ENCODE measurements at places on chromosomes 7 and 10.

GRCh38 chr10:37734971-37735370 is 122.4 kb downstream of the ZNF248 start:
- no peak for DNase-seq

- DNase-seq: no peak
Observed at GRCh38 chr7:33792041-33792440, 113.3 kb upstream of the BMPER start.

- no peak for DNase-seq
Observed at GRCh38 chr7:80277434-80278427, 143.1 kb downstream of the GNAI1 start.

GRCh38 chr10:52568309-52568708 is 204.3 kb downstream of the MBL2 start:
- no peak for DNase-seq

DNA sequence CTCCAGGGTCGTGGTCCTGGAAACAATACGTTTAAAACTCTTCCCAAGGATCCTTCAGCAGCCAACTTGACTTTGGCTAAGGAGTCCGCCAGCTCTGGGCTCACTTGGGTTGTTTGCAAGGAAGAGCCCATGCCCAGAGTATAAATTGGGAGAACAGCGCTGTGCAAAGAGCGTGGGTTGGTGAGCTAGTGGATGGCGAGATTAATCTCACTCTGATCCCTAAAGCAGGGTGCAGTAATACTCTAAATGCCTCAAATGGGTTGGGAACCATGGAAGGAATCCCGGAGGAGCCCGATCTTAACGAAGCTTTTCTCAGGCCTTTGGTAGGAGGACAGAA is 495 bp upstream of the SDHAF3 start:
- no peak for DNase-seq

DNA sequence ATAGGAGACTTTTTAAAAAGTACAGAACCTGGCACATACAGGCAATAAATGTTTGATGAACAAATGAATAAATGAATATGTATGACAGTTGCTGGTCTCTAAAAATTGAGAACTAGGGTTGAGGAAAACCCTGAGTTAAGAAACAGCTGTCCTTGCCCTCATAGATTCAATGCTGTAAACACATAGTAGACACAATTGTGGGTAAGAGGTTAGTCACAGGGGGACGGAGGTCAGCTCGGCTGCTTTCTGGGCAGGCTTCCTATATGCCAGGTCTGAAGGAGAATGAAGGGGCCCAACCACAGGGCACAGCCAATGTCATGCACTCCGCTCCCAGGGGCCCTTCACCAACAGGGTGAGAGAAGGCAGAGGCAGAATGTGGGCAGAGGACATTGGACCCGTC is 143.3 kb upstream of the RSU1 start:
- no peak for DNase-seq

GRCh38 chr10:96082748-96083147 is 39.4 kb downstream of the CCNJ start:
- DNase-seq: no peak

- DNase-seq: no peak
Observed at GRCh38 chr10:118516716-118517115, 78.7 kb downstream of the PRLHR start.

GRCh38 chr10:123027861-123028260 is 19.1 kb downstream of the ACADSB start:
- no peak for DNase-seq

GRCh38 chr10:133258066-133258817 is 18.4 kb downstream of the ADAM8 start:
- no peak for DNase-seq

- DNase-seq: peak; percentile 61
Observed at GRCh38 chr7:95687759-95688343, 84.5 kb upstream of the DYNC1I1 start.

GRCh38 chr10:26448706-26449435 is 10.7 kb downstream of the APBB1IP start:
- DNase-seq: peak; percentile 15

GRCh38 chr7:26186364-26187311 is 13.9 kb downstream of the HNRNPA2B1 start:
- DNase-seq: no peak

DNA sequence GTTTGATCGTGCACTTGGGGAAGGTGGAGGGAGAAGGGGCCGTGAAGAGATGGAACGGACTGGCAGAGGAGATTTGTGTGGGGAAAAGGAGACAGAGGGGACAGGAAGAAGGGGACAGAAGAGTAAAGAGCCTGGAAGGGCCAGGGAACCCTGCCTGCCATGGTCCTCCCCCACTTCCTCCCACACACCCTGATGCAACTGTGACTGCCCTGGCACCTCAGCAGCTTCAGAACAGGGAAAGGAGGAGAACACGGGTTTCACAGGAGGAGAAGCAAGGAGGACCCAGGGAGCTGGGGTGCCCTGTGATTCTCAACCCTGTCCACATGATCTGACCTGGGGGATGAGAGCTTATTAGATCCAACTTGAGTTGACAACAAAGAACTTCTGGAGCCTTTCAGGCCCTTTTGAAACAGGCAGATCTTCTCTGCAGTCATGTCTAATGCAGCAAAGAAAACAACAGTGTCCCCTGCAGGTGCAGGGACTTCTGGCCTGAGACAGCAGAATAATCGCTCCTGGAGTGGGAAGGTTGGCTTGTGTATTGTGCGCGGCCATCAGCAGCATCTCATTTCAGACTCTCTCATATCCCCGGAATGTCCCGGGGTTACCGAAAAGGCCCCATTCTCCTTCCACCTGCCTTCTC is 421.6 kb downstream of the PAXIP1 start:
- no peak for DNase-seq

- DNase-seq: peak; percentile 47
Observed at GRCh38 chr10:73965890-73966768, 31.8 kb upstream of the VCL start.

DNA sequence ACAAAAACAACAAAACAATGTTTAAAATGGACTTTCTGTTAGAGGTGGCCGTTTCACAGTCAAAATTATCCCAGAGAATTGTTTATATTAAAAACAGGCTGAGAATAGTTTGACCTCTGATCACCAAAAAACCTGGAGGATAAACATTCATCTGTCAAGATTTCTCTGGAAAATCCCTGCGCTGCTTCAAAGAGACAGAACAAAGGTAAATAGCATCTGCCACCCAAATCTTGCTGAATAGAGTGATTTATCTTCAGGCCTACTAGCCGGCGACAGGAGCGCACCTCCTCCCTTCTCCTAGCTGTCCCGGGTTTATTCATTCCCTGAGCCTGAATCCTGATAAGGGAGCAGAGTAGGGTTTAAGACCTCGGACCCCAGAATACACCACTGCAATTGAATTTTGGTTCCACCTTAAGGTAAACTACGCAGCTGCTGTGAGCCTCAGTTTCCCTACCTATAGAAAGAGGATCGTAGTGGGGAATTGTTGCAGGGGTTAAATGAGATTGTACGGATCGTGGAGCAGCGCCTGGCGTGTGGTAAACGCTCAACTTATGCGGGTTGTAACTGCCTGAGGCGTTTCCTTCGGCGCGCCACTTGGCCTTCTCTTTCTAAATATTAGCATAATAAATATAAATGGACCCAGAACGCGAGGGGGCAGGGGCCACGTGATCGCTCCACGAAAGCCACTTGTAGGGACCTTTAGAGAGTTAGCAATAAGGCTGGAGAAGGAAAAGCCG is 498 bp upstream of the ST7 start:
- DNase-seq: peak; percentile 33

DNA sequence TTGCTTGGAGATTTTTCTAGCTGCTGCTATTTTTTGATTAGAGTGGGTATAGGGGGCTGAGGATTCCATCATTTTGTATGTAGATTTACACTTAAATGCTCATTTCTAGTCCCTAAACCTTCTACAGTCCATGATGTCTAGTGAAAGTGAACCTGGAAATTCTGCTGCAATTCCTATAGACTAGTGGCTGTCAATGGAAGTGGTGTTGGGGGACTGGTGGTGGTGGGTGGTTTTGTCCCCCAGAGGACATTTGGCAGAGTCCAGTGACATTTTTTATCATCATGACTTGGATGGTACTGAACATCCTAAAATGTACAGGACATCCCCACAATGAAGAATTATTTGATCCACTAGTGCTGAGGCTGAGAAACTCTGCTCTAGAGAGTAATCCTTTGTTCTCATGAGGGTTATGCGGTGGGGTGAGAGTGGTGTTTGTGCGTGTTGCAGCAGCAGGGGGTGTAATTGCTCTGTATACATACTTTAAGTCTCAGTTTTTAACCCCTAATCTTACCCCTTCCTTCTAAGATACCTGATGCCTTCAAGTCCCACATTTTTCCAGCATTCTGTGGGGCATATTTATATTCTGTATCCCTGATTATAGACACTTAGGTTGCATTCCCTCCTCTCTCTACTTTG is 35.0 kb downstream of the KIF11 start:
- no peak for DNase-seq

- DNase-seq: no peak
Observed at GRCh38 chr10:70858759-70859158, 29.6 kb downstream of the PCBD1 start.

GRCh38 chr10:122374859-122375678 is 561 bp downstream of the PLEKHA1 start:
- DNase-seq: peak; percentile 59

GRCh38 chr10:30542001-30542894 is 87.3 kb downstream of the LYZL2 start:
- no peak for DNase-seq

- DNase-seq: no peak
Observed at GRCh38 chr7:46626261-46626660, 705.2 kb upstream of the IGFBP3 start.

DNA sequence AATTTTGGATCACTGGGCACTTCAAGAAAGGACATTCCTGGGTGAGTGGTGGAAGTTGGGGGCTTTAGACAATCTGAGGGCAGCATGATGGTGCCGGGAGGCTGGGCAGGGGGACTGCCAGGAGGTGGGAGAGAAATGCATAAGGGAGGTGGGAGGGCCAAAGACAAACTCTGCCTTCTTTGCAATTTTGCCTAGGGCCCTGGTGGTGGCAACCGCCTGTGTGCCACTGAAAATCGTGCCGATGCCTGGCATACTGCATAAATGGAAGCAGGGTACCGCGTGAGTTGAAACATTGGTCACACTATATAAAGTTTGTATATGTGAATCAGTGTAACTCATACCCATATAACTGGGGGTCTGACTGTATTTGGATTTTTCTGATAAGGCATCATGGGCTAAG is 3.3 kb downstream of the LUC7L2 start:
- DNase-seq: no peak

- DNase-seq: no peak
Observed at GRCh38 chr7:38699471-38699870, 68.3 kb upstream of the AMPH start.

GRCh38 chr10:50419756-50420155 is 168.4 kb upstream of the ASAH2 start:
- no peak for DNase-seq

- DNase-seq: no peak
Observed at GRCh38 chr10:103690281-103690680, 165.1 kb downstream of the SH3PXD2A start.

- no peak for DNase-seq
Observed at GRCh38 chr10:71727105-71727737, 7.6 kb upstream of the C10orf105 start.

- no peak for DNase-seq
Observed at GRCh38 chr10:92407305-92408016, 116.5 kb downstream of the MARCHF5 start.

GRCh38 chr10:8321990-8322389 is 267.5 kb downstream of the GATA3 start:
- peak; percentile 11 for DNase-seq

DNA sequence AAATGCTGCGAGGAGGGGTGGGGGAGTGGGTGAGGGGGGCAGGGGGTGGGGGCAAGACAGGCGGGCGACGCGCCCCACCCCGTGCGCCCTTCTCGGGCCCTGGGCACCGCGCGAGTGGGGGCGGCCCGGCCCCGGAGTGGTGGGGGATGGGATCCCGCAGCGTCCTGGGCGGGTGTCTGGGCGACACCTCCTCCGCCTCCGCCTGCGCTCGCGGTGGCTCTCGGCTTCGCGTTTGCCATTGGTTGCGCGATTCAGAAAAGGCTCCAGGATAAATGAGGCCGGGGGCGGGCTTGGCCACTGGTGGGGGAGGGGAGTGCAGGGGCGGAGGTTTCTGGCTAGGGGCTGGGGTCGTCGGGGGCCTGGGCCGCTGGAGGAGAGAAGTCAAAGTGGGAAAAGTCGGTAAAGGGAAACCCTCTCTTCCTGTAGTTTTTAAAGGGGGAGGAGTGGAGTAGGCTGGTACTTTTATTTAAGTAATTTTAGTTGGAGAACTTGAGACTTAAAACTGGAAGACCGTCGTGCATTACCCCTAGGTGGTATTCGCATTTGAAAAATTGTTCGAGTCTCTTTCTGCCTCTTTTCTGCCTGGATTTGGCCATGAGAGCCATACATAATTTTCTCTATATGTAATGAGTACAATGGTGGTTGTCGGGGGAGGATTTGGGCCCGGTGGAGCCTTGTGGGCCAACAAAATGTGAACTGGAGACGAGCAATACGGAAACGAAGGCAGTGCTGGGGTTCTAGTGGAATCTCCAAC is 992 bp upstream of the IGF2BP3 start:
- DNase-seq: peak; percentile 93

DNA sequence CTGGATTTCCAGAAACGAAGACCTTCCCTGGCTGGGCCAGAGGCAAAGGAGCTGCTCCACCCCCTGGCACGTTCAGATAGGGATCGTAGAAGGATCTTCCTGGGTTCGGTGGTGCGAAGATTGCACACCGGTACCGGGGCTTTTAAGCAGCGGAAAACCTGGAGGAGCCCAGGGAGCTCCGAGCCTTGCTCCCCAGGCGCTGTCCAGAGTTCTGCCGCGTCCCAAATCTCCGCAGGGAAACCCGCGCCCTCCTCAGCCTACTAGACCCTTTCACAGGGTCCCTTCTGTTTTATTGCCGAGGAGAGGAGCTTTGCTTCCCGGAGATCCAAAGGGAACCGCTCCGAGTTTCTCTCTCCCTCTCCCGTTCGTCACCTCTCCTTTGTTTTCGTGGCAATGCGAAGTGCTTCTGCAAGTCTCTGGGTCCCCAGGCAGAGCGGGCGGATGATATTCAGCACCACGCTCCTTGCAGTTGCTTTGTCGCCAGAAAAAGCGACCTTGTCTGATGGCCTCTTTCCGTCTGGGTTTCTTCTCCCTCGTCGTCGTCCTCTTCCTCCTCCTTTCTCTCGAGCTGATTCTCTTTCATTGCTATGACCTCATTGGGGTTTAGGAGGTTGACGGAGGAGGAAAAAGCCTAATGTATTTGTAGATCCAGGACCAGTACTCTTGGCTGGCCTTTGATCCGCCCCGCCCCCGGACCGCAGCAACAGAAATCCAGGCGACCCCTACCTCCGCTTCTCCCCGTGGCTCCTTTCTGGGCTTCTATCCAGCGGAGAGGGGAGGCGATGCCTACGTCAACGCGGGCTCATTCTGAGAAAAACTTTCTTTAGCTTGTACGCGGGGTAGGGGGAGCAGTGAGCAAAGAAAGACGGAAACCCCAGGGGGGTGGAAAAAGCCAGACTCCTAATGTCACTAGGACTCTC is at the start of gene TMEM196:
Gene TMEM196 (minus strand): TSS at position 777 of the 920 bp plus-strand sequence. CDS start 921 bp downstream, outside the sequence.
- peak; percentile 92 for DNase-seq

- DNase-seq: peak; percentile 26
Observed at GRCh38 chr10:121823993-121824463, 103.8 kb downstream of the ATE1 start.

GRCh38 chr7:40643664-40644063 is 508.9 kb downstream of the SUGCT start:
- no peak for DNase-seq

Data from brain (organoid and tissue), 16 donors.